Uterus (tissue), 4 donors: ENCODE measurements at places on chromosomes 2 and 18. TPM values are rescaled to one million over a fixed set of nuclear protein-coding genes. Genes with fewer than 3 reads are reported as not detected.

DNA sequence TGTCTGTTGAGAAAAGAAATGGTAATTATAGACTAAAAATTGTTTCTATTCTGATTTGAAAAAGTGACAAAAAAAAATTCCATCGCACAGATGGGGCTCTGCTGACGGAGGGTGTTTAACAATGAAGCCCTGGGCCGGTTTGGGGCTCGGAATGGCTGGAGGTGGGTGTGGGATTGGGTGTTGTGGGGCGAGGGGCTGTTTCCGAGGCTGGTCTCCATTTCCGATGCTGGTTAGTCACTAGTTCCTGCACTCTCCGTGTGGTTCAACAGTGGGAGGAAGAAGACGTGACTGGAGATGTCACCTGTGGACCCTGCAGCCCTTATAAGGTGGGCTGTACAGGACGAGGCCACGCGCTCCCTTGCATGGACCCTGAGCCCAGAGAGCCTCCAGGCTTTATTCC is 143.2 kb downstream of the KLHL29 start:
- DNase-seq = no peak

GRCh38 chr18:62329691-62330454 is 4.8 kb downstream of the TNFRSF11A start:
- DNase-seq = no peak

The TFPI gene
- 98.9 TPM for total RNA-seq

- no peak for DNase-seq
Measured at GRCh38 chr2:96252526-96252925, 13.3 kb downstream of the TMEM127 start.

DNA sequence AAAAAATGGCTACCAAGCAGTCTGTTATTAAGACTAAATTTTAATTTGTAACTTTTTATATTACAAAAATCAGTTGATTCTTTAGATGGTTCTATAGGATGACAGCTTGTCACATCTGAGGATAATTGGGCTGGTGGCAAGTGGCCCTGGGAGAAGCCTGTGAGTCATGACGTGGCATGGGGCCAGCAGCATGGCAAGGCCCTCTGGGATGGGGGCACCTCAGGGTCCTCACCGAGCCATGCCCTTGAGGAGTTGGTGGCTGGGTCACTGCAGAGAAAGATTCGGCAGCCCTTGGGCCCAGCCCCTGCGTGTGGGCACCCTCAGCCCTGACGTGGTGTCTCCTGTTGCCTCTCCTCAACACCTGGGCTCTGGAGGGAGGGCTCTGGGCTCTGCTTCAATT is 49.7 kb downstream of the STK25 start:
- no peak for DNase-seq

DNA sequence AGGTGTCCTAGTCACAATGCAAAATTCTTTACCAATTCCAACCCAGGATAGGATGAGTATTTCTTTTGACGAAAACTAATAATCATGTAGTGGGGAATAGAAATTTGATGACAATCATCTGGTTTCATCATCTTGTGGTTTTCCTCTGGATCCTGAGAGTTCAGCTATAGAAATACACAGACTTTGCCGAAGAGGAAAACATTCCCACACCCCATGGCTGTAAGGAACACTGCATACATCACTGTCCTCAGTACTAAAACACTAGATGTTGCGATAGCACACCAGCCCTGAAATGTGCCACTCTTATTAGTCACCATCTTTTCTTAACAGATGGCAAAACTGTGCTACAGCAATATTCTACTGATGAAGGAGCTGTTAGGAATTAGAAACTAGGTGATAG is 29.4 kb downstream of the CERKL start:
- no peak for DNase-seq

DNA sequence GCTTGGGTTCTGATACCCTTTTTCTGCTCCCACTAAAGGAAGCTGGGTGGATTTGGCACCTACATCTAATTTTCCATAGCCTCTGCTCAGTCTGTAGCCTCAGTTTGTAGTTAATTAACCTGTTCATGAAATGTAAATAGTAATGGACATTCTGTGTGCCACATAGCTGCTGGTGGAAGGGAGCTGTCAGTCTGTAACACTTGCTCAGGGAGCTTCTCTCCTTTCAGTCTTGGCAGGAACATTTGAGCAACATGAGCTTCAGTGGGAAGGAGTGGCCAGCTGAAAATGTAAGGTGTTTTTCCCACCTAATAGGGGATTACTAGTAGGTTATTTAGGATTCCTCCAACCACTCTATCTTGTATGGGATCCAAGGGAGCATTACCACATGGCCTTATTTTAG is 203.4 kb downstream of the ASXL3 start:
- DNase-seq = no peak

- no peak for DNase-seq
Measured at GRCh38 chr2:85744055-85744454, 9.7 kb upstream of the ATOH8 start.

The GKN1 gene
- total RNA-seq = not detected

The SDC1 gene
- 0.29 TPM for total RNA-seq

GRCh38 chr2:112765251-112765650 is 842 bp upstream of the CKAP2L start:
- no peak for DNase-seq

DNA sequence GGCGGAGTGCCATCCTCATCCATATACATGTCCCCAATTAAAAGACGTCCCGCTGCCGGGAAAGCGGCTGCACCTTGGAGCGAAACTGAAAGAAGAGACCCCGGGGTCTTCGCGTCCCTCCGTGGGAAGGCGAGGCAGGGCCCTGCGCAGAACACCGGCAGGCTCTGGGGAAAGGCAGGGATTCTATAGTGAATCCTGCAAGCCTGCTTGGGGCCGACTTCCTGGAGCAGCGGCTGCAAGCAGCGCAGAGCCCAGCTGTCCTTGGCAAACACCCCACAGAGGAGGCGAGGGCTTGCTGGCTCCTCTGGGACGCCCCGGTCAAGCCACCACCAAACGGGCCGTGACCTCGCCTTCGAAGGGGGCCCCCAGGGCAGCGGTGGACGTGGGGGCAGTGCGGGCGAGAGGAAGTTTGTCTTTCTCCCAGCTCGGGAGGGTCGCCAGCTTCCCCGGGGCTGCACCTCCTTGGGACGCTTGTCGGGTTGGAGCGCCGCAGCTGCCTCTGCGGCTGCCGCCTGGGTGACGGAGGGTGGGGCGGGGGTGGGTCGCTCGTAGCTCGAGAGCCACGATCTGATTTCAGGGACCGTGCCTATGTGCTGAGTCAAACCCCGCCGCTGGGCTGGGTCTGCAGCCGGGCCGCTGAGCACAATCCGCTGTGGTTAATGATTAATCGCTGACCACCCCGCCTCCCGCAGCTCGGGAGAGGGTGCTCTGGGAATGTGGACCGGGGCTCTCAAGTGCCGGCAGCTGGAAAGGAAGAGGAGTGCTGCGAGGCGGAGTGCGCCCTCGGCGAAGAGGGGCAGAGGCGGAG is 486 bp upstream of the GPR39 start:
- peak; percentile 48 for DNase-seq
